T1000 (cell line): ENCODE measurements at places on chromosomes 1 and 21.

- DNase-seq, result peak; percentile 32
Measured at GRCh38 chr1:168470901-168471431, 72.8 kb downstream of the XCL2 start.

GRCh38 chr21:26659757-26660156, 86.7 kb upstream of the CYYR1 start:
- no peak for DNase-seq

- DNase-seq, result no peak
Measured at GRCh38 chr1:158333405-158334155, 2.2 kb upstream of the CD1B start.

- DNase-seq, result no peak
Measured at GRCh38 chr21:27371975-27372331, 405.1 kb upstream of the ADAMTS5 start.

DNA sequence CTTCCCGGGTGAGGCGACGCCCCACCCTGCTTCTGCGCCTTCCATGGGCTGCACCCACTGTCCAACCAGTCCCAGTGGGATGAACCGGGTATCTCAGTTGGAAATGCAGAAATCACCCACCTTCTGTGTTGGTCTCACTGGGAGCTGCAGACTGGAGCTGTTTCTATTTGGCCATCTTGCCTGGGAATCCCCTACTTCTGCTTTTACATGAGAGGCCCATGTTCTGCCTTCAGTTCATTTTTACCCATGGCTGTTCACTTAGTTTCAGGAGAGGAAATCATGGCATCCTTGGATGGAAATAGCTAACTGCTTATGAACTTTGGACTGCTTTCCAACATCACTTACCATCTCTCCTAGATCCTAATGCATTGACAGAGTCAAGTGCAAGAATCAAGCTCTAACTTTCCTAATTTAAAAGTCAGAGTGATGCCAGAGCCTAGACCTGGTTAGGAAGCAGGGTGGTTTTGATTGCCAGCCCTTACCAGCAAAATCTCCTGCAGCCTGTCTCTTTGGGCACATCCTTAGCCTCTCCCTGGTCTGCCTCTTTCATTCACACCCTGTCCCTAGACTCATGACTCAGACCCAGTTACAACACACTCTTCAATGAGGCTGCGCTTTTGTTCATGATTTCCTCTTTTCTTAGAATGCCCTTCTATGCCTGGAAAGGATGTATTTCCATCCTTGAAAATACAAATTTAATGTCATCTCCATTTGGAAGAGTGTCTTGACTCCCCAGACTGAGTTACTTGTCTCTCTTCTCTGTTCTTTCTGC, 137.2 kb downstream of the KCTD3 start:
- DNase-seq, result no peak

GRCh38 chr1:119859647-119860046, 36.7 kb downstream of the ADAM30 start:
- no peak for DNase-seq

GRCh38 chr1:72662918-72663317, 380.6 kb upstream of the NEGR1 start:
- no peak for DNase-seq

GRCh38 chr1:80926531-80926930, 874.2 kb upstream of the ADGRL2 start:
- no peak for DNase-seq

- DNase-seq, result peak; percentile 92
Measured at GRCh38 chr1:151945725-151946722, 36.7 kb upstream of the THEM4 start.

GRCh38 chr1:43058545-43059360, 100.1 kb upstream of the SLC2A1 start:
- no peak for DNase-seq

DNA sequence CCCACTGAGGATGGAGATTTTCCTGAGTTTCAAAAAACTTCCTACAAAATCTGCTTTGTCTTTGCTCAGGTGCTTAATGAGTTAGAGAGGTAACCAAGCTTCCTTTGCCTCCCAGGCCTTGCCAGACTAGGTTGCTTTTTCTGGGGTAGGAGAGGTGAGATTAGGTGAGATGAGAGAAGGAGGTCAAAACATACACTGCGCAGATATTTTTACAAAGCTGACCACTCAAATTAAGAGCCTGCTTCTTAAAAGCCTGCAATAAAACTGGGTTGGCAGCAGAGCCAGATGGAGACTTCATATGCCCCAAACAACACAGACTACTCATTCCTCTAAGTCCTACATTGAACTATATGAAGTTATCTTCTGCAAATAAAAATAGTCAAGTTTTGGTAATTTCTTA, 352.5 kb downstream of the NUF2 start:
- DNase-seq, result no peak

DNA sequence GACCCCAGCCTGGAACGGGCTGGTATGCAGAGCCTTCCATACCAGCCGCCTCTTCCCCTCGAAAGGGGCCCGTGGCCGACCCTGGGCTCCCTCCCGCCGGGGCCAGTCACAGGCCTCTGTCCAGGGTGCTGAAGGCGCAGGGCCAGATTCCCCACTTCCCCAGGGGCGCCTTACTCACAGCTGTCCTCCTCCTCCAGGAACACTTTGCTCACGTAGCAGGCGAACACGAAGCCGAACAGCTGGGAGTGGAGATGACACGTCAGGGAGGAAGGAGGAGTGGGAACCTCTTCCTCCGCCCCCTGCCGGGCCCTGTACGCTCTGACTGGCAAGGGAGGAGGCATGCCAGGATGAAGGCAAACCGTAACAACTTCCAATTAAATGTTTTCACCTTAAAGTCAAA, 57.3 kb downstream of the NKAIN1 start:
- DNase-seq, result peak; percentile 89

DNA sequence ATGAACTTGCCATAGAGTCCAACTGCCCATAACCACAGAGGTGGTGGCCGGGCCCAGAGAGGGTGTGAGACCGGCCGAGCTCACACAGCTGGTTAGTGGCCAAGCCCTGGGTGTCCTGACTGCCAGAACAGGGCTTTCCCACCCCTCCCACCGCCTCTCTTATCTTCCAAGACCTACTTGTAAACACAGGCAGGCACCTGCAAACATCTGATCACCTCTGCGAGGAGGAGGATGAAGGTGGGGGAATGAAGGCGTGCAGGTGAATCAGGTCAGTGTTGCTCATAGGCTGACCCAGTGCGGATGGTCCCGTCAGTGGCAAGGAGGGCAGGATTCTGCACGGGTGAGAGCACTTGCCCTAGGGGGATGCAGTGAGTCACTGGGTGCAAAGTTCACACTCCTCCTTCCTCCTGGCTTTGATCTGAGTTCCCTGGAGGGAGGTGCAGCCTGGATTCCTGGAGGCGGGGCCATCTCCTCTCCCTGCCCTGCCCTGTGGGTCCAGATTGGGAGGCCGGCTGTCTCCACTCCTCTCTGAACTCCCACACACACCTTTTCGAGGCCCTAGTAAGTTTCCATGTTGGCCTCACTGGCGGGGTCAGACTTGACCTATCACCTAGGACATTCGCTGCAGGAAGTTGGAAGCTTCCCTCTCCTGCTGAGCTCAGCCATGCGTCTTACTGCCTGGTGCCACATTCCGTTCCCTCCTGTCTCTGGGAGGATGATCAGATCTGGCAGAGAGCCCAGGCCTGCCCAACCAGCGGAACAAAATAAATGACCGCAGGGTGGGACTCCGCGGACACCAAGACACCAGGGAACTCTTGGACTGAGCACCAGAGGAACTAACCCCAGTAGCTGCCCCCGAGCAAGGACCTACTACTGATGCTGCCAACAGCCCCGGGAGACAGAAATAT, 7.3 kb downstream of the UQCRHL start:
- peak; percentile 92 for DNase-seq

- DNase-seq, result no peak
Measured at GRCh38 chr1:25173809-25174340, 58.4 kb downstream of the SYF2 start.

DNA sequence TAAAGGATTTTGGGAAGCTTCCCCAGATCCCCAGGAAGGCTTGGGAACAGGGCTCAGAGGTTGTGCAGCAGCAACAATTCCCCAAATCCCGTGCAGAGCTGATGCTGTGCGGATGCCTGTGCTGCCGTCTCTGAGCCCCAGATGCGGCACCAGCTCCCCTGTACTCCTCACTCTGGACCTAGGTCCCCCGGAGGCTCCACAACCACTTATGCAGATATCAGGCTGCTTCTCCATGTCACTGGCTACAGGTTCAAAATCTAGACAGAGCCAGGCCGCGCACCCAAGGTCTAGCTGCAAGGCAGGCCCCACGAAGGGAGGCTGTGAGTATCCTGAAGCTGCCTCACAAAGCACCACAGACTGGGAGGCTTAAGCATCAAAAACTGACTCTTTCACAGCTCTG, 81.6 kb downstream of the PDE9A start:
- no peak for DNase-seq

- no peak for DNase-seq
Measured at GRCh38 chr1:226666692-226667091, 72.4 kb downstream of the ITPKB start.

- no peak for DNase-seq
Measured at GRCh38 chr1:17991996-17992395, 115.6 kb upstream of the IGSF21 start.

DNA sequence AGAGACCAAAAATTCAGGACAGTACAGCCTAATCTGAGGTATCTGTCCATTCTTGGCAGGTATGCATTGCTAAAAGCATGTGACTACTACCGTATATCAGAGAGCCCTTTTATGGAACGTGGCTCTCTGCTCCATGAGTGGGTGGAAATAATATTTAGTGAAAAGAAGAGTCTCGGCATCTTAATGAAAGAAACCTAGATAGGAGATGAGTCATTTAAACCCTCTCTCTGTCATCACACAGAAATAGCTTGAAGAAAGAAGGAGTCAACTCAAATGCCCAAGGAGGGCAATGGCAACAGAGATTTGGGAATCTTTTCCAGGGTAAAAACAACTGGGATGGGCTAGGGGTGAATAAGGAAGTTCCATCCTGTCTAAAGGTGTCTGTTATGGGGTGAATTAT, 528.2 kb downstream of the SMYD3 start:
- no peak for DNase-seq

DNA sequence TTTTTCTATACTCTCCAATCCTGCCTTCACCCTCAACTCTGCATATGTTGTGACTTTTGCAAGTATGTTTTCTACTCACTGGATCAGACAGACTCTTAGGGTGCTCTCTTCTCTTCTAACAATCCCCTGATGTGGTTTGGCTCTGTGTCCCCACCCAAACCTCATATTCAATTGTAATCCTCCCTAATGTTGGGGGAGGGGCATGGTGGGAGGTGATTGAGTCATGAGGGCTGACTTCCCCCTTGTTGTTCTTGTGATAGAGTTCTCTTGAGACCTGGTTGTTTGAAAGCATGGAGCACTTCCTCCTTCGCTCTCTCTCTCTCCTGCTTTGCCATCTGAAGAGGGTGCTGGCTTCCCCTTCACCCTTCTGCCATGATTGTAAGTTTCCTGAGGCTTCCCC, 148.9 kb upstream of the IGSF21 start:
- no peak for DNase-seq

GRCh38 chr1:231395076-231395997, 26.8 kb downstream of the EGLN1 start:
- DNase-seq, result peak; percentile 42

- DNase-seq, result no peak
Measured at GRCh38 chr1:34361781-34362357, 185.2 kb downstream of the C1orf94 start.

- DNase-seq, result no peak
Measured at GRCh38 chr1:187619175-187619574, 790.4 kb downstream of the PLA2G4A start.

DNA sequence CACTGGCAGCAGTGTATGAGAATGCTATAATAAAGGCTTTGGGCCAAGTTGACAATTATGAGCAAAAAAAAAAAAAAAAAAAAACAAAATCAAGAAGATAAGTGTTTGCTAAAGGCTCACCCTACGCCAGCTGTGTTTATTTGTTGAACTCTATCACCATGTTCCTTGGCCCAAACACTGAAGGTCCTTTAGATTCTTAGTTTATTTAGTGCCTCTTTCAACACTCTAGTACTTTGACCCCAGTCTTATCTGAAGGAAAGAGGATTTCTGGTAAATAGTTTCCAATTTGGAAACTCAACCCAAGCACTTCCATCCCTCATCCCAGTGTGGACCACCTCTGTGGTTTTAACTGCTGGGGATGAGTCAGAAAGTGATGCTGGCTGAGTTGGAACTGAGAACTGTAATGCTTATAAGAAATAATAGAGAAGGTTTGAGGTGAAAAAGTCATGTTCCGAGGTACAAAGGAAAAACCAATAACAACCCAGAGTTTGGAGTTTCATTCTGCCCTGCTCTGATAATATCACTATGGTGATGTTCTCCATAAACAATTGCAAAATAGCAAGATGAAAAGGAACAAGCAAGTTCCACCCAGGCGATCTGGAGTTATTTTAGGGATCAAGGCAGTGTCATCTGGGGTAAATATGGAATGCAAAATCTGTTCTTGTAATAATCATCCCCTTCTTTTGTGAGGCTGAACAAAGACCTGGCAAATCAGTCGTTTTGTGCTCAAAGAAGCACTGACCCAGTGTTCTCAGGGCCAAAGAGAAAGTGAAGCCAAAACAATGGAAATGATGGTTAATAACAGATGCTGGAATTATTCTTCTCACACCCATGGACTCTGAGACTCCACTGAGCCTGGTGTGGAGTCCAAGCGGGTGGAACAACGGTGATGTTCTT, 19.7 kb upstream of the CAPZB start:
- no peak for DNase-seq

- no peak for DNase-seq
Measured at GRCh38 chr1:176626572-176627061, 163.6 kb downstream of the PAPPA2 start.

DNA sequence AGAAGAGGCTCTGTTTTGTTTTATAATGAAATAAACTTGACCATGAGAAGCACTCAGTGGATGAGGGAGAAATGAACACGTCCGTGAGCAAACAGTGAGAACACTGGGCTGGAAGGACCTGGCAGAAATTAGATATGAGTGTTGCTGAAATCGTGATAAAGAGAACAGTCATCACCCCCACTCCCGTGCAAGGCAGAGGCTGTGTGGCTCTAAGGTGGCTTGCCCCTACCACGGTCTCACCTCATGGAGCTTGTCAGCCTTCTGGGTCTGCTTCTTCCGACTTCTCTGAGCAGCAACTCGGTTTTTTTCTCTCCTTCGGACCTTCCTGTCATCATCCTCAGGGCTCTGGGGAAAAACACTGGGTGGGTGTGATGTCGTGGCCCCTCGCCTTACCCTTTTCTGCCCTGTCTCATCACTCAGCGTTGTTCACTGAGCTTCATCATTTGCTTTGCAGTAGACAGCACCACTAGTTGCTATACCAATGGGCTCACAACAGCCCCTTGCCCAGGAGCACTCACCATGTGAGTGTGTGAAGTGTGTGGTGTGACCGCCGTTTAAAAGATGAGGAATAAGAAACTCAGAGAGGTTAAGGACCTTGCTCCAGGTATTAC, 2.8 kb downstream of the BATF3 start:
- no peak for DNase-seq
